T-helper 22 cell (primary cell): ENCODE measurements at places on chromosomes 6 and 20.

- DNase-seq: no peak
These were observed 135.0 kb upstream of the AFDN start for GRCh38 chr6:167691533-167692312.

DNA sequence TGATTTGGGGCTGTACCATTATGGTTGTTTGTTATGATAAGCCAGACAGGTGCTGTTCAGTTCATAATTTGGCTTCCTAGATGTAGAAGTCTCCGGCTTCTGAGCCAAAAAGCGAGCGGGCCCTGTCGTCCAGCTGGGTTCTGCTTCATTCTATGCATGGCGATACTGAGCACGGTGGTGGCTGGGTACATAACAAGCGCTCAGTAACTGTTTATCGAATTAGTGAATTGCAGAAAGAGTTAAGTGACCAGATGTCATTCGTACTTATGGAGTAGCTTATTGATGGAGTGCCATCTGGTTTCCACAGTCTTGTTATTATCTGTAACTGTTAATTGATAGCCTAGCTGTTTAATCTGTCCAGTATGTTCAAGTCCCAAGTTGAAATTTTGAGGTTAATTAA is 85.0 kb downstream of the DTD1 start:
- no peak for DNase-seq

DNA sequence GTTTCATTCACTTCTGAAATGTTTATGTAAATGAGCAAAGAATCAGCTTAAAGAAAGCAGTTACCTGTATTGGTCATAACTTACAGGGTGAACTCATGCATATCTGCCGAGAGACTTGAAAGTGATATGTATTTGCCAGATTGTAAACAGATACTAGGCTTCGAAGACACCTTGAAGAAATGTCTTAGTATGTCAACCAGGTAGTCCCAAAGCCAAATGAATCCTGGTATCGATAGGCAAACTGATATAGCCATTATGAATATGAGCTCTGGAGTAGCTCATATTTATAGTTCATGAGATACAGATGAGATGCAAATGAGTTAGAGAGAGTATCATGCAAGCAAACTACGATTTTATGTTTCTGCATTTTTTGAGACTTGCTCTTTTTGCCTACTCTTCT is 55.8 kb downstream of the RNF182 start:
- no peak for DNase-seq

DNA sequence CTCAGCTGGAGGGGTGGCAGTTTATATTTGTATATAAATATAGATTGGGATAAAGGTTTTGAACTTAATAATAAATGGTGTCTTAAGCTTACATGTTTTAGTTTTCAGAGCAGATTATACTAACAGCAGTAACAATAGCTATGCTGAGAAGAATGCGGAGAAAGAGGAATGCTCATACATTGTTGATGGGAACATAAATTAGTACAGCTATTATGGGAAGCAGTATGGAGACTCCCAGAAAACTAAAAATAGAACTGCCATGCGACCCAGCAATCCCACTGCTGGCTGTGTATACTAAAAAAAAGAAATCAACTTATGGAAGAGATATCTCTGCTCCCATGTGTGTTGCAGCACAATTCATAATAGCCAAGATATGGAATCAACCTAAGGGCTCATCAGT is 127.9 kb downstream of the BCKDHB start:
- no peak for DNase-seq

- DNase-seq: no peak
These were observed 251.0 kb downstream of the ATXN1 start for GRCh38 chr6:16510245-16510644.

GRCh38 chr20:62025394-62025793 is 40.3 kb downstream of the TAF4 start:
- no peak for DNase-seq

DNA sequence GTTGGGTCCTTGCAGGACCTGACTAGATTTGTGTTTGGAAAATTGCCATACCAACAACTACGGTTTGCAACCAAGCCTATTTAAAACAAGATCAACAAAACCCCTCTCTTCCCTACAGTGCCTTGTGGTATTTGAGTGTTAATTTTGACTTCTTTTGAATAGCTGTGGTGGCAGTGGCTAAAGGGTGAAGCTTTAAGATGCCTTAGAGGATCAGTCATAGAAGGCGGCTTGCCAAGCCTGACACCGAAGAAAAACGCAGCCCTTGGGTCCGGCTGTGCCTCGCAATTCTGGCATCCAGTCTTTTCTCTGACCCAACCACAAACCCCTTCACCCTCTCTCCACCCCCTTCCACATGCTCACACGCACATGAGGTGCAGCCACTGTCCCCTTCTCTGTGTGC is 32.6 kb downstream of the BMP6 start:
- no peak for DNase-seq

DNA sequence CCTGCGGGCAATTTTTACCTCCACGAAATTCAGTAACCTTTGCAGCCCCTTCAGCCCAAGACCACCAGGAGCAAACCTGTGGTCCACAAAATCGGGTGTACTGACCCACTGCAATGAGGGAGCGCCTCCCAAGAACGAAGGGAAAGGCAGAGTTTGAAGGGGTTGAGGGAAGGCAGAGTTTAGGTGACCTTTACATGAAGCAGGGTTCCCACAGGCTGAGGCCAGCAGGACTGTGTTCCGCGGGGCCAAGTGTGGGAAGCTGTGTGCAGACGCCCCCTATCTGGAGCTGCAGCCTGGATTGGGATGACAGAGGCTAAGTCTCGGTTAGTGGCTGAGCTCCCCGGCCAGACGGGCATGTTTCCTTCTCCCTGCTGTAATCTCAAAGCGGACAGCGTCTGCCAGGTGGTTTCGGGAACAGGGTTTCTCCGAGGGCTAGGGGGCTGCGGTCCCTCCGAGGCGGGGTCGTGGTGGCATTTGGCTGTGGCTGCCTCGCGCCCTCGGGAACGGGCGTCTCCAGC is 826 bp upstream of the PYGB start:
- DNase-seq: no peak

GRCh38 chr20:25150016-25150415 is 45.5 kb upstream of the ENTPD6 start:
- no peak for DNase-seq

- no peak for DNase-seq
These were observed 38.0 kb downstream of the PDE10A start for GRCh38 chr6:165624871-165625639.

DNA sequence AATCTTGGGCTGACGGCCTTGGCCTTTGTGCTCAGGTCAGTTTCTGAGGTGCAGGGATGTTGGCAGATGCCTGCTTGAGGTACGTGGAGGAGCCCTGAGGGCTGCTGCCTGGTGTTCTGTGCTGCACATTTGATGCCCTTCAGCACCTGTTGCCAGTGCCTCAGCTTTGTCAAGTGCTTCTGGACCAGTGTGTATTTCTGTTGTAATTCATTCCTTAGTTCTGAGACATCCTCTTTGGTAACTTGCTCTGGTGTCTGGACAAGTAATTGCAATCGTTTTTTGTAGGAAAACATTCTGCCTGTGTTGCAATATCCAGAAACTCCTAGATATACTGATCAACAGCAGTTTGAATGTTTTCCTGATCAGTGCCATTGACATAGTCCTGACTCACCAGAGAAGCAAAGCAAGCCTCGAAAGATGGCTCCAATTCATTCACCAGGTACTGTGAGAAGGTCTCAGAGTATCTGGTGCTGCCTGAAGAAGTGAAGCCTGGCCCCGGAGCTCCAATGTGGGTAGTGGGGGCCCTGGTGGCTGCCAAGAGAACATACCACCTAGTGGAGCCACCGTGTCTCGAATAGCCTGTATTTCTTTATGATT is 26.7 kb downstream of the ZNF337 start:
- no peak for DNase-seq

- no peak for DNase-seq
These were observed 67.8 kb downstream of the THBS2 start for GRCh38 chr6:169185692-169186485.

DNA sequence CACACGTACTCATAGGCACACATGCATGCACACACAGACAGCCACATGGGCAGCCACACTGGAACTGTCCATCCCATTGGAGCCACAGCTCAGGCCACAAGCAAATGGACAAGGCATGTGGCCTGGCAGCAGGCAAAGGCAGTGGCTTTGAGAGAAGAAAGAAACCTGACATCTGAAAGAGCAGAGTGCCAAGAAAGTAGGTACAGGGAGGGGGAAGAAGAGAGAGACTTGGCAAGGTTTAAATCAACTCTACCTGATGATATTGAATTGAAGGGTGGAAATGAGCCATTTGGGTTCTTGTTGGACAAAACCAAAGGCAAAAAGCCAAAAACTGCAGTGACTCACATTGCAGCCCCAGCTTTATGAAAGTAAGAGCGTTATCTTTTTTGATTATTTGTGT is 142.7 kb downstream of the PCSK2 start:
- no peak for DNase-seq

GRCh38 chr6:35468980-35469750 is 964 bp downstream of the RPL10A start:
- DNase-seq: no peak

DNA sequence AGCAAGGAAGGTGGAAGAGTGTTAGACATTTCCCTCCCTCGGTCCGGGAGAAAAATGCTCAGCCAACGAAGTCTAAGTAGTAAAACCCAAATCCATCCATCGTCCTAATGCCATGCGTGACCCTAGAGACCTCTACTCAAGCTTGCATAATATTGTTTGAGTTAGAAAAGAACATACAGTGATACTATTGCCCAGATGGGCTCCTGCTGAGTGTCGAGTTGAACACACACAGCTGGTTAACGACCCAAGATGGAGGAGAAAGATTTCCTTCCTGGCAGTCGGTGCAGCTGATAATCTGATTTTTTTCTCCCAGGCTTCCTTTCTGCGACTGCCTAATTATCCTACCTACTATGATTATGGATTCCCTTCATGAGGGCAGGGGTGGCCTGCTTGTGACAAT is 164.4 kb upstream of the KCNG1 start:
- no peak for DNase-seq

DNA sequence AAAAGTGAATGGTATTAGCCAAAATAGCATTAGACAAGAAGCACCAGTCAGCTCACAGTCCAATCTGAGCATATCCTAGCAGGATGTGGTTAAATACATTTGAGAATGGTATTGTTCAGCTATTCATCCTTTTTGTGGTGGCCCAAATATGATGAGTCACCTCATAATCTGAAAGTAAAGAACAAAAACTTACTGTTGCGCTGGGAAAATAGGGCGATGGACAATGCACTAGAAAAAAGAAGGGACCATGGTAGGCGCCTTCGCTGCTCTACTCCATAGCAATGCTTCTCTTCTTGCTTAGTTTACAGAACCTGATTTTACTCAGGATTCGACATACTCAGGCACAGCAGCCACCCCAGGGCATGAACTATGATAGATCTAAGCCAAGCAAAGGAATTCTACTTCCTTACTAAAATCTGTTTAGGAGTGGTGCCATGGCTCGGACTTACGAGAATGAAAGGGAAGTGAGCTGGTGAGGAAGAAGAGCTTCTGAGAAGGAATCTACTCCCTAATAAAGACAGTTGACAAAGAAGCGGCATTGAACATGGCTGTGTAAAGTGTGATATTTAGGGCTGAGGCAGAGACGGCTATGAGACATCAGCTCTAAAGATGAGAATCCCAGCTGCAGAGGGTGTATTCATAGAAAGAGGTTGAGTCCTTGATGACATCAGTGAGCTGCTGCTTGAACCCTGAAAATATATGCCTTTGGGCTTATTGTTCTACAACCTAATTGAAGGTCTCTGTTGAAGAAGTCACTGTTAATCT is 16.6 kb upstream of the FBXO9 start:
- no peak for DNase-seq

DNA sequence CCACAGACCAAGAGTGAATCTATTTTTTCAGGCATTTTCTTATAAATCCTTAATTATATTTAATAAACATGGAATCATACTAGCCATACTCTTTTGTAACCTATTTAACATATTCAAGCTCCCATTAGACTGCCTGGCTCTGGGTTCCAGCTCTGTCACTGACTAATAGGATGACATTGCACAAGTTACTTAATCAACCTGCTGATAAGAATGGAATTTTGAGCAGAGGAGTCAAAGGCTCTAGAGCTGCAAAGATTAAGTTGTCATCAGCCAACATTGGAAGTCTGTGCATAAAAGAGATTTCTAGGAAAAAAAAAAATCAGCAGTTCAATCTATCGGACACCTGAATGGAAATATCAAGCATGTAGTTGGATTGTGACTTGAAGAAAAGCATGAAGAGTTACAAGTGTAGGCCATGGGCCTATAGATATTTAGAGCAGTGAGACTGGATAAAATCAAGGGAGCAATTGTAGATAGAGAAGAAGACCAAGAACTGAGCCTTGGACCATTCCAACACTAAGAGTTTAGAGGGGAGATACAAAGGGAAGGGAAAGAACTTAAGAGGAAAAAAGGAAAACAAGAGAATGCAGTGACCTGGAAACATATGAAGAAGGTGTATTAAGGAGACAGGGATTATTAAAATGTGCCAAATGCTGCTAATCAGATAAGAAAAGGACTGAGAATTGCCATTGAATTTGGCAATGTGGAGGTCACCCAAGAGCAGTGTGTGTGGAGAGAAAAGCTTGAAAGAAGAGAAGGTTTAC is 11.0 kb upstream of the HINT3 start:
- no peak for DNase-seq

- no peak for DNase-seq
These were observed 650.0 kb downstream of the UTRN start for GRCh38 chr6:144935181-144935580.

- DNase-seq: no peak
These were observed 143.6 kb upstream of the JARID2 start for GRCh38 chr6:15102241-15102640.

DNA sequence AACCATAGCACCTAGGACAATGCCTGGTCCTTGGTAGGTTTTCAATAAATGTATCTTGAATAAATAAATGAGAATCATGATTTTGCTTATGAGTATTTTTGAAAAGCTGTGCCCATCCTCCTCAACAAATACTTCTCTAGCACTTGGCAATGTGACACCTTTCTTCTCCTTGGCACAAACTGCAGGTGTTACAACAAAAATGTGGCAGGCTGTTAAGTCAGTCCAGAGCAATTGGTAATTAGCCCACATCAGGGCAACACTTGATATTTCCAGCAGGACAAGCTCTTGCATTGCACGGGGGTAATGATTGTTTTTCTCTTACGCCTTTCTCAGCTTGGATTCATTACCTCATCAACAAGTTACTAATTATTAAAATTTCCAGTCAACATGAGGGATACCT is 31.6 kb upstream of the SNX9 start:
- DNase-seq: no peak

- DNase-seq: no peak
These were observed 64.3 kb downstream of the MRPL14 start for GRCh38 chr6:44062771-44063560.

GRCh38 chr20:11799281-11799684 is 118.4 kb upstream of the BTBD3 start:
- DNase-seq: no peak

- DNase-seq: no peak
These were observed 174.8 kb upstream of the TNFAIP3 start for GRCh38 chr6:137692308-137692707.

- no peak for DNase-seq
These were observed 88.6 kb downstream of the MCHR2 start for GRCh38 chr6:99905209-99906106.
